ENCODE measurements at places on chromosomes 1 and 21. TPM values are rescaled to one million over a fixed set of nuclear protein-coding genes. Genes with fewer than 3 reads are reported as not detected.

The DTL gene
- total RNA-seq = 2.0 TPM

GRCh38 chr1:1430114-1430982 is 5.1 kb upstream of the VWA1 start:
- DNase-seq = peak; percentile 69

DNA sequence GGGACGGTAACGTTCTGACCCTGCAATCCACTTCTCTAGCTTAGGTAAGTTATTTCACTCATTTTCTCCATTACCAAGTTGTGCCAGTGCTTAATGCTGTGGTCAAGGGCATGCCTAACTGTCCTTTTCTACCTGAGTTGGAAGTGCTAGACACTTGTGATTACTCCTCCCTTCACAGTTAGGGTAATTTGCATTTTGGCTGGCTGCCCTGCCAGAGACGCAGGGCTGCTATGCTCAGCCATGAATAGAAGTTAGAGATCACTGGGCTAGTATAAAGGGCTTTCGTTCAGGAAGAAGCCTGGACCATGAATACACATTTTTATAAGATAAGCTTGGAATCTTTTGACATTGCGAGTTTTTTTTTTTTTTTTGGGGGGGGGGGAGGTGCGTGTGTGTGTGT is 633.2 kb upstream of the NEGR1 start:
- DNase-seq = peak; percentile 6

DNA sequence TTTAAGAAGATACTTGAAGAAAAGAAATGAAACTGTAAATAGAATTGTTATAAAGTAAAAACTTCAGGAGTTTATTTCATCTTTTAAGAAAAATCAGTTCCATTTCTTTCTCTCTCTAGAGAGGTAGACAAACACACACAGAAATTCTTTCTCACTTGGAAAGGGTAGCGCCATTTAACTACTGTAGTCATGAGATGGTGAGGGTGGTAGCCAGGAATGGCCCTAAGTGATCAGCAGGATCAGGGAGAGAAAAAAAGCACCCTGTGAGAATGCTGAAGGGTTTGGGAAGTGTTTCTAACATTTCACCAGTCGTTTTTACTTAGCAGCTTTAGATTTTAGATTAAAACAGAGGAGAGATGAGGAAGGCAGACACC is 205.7 kb upstream of the RUNX1 start:
- no peak for DNase-seq

DNA sequence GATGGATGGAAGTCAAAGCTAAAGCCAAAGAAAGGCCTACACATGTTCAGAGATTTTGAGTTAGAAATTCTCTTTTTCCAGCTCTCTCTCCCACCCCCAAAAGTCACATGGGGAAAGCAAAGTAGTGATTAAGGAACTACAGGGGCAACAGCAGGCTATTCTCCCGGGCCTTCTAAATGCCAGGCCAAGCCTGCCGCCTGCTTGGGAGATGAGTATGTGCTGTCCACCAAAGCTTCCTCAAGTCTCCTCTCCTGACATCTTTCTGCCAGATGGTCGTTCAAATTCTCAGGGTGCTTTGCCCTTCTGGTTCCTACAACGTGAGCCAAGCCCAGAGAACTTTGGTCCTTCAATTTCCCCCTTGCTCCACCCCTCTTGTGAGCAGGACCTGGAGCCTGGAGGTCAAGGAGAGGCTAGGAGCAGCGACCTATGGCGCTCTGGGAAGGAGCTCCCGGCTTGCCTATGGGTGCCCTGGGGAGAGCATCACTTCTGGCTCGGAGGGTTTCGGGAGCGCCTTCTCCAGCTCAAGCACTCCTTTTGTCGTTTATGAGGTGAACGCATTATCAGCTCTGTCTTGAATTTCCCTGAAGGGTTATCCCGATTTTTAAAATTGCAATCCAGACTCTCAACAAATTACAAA is 4.4 kb upstream of the PRRX1 start:
- no peak for DNase-seq

DNA sequence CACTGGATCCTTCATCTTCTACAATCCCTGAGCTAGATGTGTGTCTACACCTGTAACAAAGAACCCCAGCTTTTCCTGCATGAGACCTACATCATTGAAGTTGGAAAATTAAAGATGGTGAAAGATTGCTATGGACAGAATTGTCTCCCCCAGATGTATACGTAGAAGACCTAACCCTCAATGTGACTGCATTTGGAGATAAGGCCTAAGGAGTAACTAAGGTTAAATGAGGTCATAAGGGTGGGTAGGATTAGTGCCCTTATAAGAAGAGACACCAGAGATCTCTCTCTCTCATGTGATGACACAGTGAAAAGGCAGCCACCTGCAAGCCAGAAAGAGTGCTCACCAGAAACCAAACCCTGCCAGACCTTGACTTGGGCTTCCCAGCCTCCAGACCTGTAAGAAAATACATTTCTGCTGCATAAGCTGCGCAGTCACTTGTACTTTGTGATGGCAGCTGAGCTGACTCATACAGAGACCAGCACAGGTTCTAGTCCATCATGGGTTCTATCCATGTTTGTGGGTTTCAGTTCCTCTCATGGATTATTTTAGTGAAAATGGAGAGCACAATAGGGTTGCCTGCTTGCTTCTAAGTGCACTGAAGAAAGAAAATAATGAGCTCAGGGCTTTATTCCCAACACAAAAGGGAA is 180.8 kb downstream of the TPR start:
- no peak for DNase-seq

- DNase-seq = no peak
Observed at GRCh38 chr1:41293779-41294178, 51.7 kb upstream of the SCMH1 start.

The LMOD1 gene
- 33.3 TPM for total RNA-seq

The FCRL5 gene
- 10.3 TPM for total RNA-seq

The AKT3 gene
- 81.6 TPM for total RNA-seq

DNA sequence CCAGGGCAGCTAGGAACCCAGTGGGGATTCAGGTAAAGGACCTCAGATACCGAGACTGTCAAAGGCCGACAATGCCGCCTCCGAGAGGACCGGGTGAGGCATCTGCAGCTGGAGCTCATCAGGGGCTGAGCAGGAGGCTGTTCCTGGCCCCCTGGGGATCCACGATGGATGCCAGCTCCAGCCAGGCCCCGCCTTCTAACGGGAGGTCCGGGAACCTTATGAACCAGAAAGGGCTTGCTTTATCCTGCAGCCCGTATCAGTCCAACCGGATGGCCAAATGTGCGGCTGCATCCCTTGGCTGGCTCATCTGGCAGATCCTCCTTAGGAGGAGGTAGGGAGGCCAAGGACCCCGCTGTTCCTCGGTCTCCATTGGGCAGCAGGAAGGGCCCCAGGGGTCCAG is 32.0 kb downstream of the SLC45A1 start:
- peak; percentile 87 for DNase-seq

GRCh38 chr1:222042120-222042519 is 300.2 kb upstream of the DUSP10 start:
- no peak for DNase-seq

The ADORA1 gene
- 4.9 TPM for total RNA-seq

The OR2T11 gene
- total RNA-seq = 0.57 TPM

The NCF2 gene
- total RNA-seq = 16.7 TPM

DNA sequence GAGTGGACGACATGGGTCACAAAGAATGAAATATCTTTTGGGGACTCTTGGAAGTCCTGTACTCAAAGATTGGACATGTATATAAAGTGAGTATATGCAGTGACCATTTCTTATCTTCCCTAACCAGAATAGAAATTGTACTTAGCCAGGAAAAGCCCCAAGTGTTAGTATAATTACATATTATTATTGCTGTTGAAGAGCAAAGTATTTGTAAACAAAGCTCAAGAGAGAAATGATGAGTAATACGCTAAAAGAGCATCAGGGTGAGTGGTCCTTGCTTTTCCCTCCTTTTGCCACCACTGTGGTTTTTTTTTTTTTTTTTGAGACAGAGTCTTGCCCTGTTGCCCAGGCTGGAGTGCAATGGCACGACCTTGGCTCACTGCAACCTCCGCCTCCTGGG is 6.4 kb upstream of the CGN start:
- DNase-seq = no peak

- DNase-seq = no peak
Observed at GRCh38 chr1:206929524-206929923, 7.8 kb upstream of the FCMR start.

DNA sequence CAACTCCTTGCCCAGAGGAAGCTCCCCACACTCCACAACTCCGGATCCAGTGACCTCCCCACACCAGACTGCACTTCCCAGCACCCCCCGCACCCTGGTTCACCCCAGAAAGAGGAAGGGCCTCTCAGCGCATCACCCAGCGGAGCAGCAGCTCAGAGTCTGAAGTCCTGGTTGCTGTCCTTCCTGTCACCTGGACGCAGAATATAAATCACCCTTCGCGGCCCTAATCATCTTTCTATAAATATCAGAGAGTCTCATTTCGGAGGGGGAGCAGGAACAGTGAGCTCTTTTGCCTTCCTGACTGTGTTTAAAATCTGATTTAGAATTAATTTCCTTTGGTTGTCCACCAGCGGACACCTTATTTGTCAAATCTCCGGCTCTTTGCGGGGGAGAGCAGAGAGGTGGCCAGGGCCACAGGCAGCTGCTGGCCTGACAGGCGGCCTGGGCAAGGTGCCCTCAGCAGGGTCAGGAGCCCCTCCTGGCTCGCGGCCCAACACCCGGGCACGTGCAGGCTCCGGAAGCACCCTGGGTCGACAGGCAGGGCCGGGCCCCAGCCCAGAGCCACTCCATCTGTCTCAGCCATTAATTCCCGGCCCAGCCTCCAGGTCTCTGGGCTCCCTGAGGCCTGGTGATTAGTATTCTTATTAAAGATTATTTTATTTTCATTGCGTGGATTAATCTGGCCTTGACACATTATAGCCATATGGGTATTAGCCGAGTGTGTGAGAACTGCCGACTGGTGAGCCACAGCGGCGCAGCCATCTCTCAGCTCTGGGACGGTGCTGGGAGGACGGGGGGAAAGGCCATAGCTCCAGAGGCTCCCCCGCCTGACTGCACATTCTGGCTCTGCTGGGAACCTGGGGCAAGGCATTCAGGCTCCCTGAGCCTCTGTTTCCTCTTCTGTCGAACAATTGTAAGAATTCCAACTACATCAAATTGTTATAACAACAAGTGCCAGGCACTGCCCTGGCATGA is 19.7 kb downstream of the EPHA8 start:
- DNase-seq = no peak

GRCh38 chr1:226870026-226870400 is 403 bp upstream of the PSEN2 start:
- no peak for DNase-seq

GRCh38 chr1:65904681-65905083 is 112.0 kb downstream of the PDE4B start:
- DNase-seq = no peak

The SRGAP2 gene
- 67.3 TPM for total RNA-seq

GRCh38 chr1:20478057-20478635 is 7.9 kb downstream of the CAMK2N1 start:
- DNase-seq = no peak

DNA sequence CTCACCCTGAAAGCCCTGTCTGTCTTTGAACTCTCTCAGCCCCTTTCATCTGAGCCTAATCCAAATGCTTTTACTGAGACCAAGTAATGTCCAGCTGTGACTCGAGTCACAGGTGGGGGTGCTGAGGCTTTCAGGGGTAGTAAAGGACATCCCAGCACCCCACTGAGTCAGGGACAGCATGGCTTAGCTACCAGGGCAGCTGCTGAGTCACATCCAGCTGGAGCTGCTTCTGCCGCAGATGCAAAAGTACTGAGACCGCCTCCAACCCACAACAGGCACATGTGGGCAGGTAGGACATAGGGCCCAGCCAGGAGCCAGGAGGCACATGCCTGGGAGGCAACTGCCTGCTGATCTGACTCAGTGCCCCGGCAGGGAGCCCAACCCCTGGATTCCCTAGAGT is 6.7 kb upstream of the VSIG8 start:
- no peak for DNase-seq

DNA sequence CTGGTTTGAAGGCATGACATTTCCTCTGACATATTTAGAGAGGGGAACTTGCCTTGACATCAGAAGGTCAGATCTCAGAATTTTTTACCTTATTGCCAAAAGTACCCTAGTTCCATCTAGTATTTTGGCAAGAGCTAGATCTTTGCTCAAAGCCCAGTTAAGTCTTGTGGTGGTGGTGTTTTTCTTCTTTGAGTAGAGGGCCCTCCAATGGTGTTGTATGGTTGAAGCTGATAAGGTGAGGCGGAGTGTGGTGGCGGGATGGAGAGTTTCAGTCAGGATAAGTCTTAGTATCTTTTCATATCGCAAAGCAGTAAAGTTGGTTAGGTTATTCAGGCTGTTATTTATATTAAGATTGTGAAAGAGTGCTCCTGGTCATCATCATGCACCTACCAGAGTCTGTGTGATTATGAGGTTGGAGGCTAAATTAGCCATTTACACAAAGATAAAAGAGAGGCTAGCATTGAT is 20.1 kb upstream of the MACF1 start:
- no peak for DNase-seq

DNA sequence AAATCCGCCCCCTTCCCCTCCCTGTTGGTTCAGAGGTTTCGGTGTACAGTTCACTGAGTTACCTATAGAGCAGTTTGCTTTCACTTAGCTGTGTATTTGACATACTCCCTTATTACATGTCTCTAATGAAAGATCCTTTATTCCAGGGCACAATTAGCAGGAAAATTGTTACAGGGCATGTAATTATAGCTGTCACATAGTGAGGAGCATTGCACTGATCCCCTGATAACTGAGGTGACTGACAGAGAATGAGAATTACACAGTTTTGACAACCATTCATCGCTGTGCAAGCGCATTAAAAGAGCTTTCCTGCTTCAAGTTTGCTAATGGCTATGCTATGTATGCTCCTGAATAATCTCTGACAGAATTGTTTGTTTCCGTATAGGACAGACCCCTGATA is 26.9 kb downstream of the DAP3 start:
- no peak for DNase-seq
